ENCODE measurements at places on chromosomes 16 and 17. TPM values are rescaled to one million over a fixed set of nuclear protein-coding genes. Genes with fewer than 3 reads are reported as not detected.

Gene TMEM88
- total RNA-seq, result 7.9 TPM

Gene SYT17
- not detected for total RNA-seq

Gene NXPH3
- total RNA-seq, result not detected

- no peak for DNase-seq
- no peaks in the 10 kb centered on the region for H3K27me3 ChIP-seq
- H3K4me1 ChIP-seq, result peaks cover 5% of the 10 kb centered on the region
- no peaks in the 10 kb centered on the region for H3K36me3 ChIP-seq
- no peak overlapping the region for H3K27ac ChIP-seq
- no peak overlapping the region for H3K4me3 ChIP-seq
Measured at GRCh38 chr17:70345061-70345460, 175.7 kb downstream of the KCNJ2 start.

Gene GP2
- not detected for total RNA-seq

Gene RHBDL3
- total RNA-seq, result not detected

GRCh38 chr16:3075523-3075915, 10.1 kb downstream of the IL32 start:
- peak overlapping the region; percentile 4 for H3K4me3 ChIP-seq
- peak overlapping the region; percentile 77 for H3K27ac ChIP-seq
- no peaks in the 10 kb centered on the region for H3K27me3 ChIP-seq
- no peak for DNase-seq
- peaks cover 98% of the 10 kb centered on the region for H3K4me1 ChIP-seq

DNA sequence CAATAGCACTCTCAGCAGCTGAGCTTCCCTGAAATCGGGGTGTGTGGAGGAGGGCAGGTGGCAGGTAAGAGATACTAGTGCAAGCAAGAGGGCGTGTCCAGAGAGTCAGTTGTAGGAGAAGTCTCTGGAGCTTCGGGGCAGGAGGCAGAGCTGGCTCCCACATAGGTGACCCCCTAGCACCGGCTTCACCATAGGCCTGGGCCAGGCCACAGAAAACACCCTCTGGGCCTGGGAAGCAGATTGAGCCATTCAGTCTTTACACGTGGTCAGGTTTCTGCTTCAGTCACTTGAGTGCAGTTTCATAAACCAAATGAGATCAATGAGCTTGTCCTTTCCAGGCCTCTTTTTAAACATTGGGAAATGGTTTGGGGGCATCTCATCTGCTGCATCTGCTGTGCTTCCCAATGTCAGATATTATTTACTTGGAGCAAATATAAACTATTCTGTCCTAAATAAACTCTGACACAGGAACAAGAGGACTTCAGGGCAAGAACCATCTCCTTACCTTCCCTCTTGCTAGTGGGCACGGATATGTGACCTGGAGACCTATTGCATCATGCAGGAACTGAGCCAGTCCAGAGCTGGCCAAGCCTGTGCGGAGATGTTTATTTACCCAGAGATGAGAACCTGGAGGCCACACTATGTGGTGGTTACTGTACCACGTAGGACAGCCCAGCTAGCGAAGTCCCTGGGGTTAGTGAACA, 16.1 kb downstream of the CCR7 start:
- no peak overlapping the region for H3K4me3 ChIP-seq
- no peak for DNase-seq
- peak overlapping the region; percentile 29 for H3K27ac ChIP-seq
- peaks cover 90% of the 10 kb centered on the region for H3K4me1 ChIP-seq
- H3K36me3 ChIP-seq, result peaks cover 16% of the 10 kb centered on the region

GRCh38 chr16:47538472-47538871, 77.3 kb downstream of the PHKB start:
- H3K4me3 ChIP-seq, result no peak overlapping the region
- no peaks in the 10 kb centered on the region for H3K36me3 ChIP-seq
- DNase-seq, result no peak
- H3K27ac ChIP-seq, result no peak overlapping the region

GRCh38 chr16:1026784-1027500, 45.4 kb downstream of the SOX8 start:
- no peaks in the 10 kb centered on the region for H3K27me3 ChIP-seq
- no peak for DNase-seq
- no peaks in the 10 kb centered on the region for H3K4me1 ChIP-seq
- no peaks in the 10 kb centered on the region for H3K36me3 ChIP-seq

DNA sequence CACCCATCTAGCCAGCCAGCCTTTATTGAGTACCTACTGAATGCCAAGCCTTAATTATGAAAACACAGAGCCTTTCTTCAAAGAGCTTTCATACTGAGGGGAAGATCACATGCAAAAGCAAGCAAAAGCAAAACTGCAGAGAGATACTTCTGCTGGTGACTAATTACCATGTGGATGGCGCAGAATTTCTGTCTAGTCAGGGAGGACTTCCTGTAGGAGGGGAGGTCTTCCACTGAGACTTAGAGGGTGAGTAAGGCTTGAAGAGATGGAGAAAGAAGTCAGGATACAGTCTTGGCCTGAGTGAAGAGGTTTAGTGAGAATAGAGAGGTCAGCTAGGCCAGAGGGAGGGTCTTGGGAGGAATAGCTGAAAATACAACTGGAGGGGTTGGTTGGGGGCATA, 53.9 kb upstream of the CCL2 start:
- no peaks in the 10 kb centered on the region for H3K36me3 ChIP-seq
- no peak overlapping the region for H3K4me3 ChIP-seq
- no peaks in the 10 kb centered on the region for H3K4me1 ChIP-seq
- no peak overlapping the region for H3K27ac ChIP-seq
- DNase-seq, result no peak
- no peaks in the 10 kb centered on the region for H3K27me3 ChIP-seq

DNA sequence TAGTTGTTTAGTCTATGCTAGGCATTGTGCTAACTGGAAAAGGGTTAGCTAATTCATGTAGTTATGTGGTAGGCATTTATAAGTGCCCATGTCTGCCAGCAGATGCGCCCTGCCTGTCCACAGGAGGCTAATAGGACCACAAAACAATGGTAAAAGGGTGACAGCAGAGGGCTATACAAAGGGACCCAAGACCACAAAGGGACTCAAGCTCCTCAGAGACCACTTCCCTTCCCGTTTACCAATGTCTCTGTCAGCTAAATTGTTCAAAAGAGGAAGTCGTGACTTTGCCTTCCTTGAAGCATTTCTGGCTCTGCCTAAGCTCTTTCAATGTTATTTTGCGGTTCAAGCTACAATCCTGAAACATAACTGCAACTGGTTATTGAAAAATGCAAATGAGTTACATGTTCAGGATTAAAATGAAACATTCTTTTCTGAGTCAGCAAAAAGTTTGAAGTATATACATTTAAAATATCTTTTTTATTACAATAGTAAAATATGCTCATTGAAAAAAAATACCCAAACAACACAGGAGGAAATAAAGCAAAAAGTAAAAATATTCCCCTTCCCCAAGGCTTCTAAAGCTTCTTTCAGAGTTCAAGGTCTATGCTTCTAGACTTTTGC, 149.2 kb downstream of the MAF start:
- H3K27ac ChIP-seq, result no peak overlapping the region
- H3K36me3 ChIP-seq, result no peaks in the 10 kb centered on the region
- no peak overlapping the region for H3K4me3 ChIP-seq
- H3K4me1 ChIP-seq, result peaks cover 13% of the 10 kb centered on the region
- H3K27me3 ChIP-seq, result no peaks in the 10 kb centered on the region

Gene ATP1B2
- 0.52 TPM for total RNA-seq

DNA sequence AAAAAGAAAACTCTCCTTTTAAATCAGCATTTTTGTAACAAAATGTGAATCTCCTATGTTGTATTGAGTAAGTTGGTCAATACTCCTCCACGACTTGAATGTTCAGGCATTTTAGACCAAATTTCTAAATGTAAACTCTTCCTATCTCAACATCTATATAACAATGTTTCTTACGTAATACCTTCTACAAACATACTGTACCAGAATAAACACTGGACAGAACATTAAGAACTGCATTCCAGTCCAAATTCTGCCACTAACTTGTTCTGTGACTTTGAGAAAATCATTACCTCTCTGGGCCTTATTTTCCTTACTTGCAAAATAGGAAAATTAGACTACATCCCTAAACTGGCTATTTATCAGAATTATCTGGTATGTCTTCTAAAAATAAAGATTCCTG, 40.1 kb downstream of the AKAP10 start:
- H3K36me3 ChIP-seq, result peaks cover 56% of the 10 kb centered on the region
- peaks cover 2% of the 10 kb centered on the region for H3K4me1 ChIP-seq
- H3K27ac ChIP-seq, result no peak overlapping the region
- H3K27me3 ChIP-seq, result no peaks in the 10 kb centered on the region

GRCh38 chr17:49633250-49633649, 44.6 kb downstream of the SPOP start:
- no peaks in the 10 kb centered on the region for H3K36me3 ChIP-seq
- no peak overlapping the region for H3K4me3 ChIP-seq
- H3K27me3 ChIP-seq, result no peaks in the 10 kb centered on the region
- no peak overlapping the region for H3K27ac ChIP-seq
- H3K4me1 ChIP-seq, result peaks cover 12% of the 10 kb centered on the region
- DNase-seq, result no peak

Gene WFIKKN1
- 0.86 TPM for total RNA-seq

DNA sequence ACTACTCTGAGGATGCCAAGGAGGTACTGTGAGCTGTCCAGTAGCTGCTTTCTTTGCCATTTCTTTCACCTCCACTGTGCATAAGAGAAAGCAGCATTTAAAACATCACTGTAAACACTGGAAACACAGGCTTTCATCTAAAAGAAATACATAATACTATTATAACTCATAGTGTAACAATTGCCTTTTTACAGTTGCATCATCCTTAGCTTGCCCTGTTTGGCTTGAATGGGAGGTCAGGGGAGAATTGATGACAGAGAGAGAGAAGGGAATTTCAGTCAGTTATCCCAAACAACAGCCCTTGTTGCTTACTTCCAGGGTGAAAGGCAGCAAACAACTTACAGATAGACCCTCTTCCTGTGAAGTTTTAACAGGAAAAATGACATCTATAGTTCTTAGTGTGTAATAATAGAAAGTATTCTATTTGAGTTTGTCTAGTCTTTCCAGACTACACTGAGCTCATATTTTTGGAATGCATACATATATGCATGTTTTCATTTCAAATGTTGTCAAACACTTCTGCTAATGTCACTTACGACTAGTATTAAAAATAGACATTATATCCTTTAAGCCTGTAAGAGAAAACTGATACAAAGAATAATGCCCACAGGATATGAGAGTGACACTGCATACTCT, 71.7 kb upstream of the MTMR4 start:
- no peak for DNase-seq
- no peaks in the 10 kb centered on the region for H3K27me3 ChIP-seq
- no peak overlapping the region for H3K27ac ChIP-seq
- no peak overlapping the region for H3K4me3 ChIP-seq
- no peaks in the 10 kb centered on the region for H3K4me1 ChIP-seq

DNA sequence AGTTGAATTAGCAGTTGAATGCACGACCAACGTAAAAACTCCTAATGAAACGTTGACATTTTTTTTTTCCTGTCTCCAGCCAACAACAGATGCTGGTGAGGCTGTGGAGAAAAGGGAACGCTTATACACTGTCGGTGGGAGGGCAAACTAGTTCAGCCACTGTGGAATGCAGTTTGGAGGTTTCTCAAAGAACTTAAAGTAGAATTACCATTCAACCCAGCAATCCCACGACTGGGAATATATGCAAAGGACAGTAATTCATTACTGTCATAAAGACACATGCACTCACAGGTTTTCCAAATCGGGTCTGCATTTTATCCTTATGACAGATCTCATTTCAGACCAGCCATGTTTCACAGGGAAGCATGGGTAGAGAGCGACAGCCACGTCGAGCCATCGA, 3.5 kb upstream of the WFDC1 start:
- no peak overlapping the region for H3K4me3 ChIP-seq
- H3K27ac ChIP-seq, result no peak overlapping the region
- H3K4me1 ChIP-seq, result no peaks in the 10 kb centered on the region

- H3K4me1 ChIP-seq, result no peaks in the 10 kb centered on the region
- no peaks in the 10 kb centered on the region for H3K36me3 ChIP-seq
- no peak overlapping the region for H3K27ac ChIP-seq
- no peaks in the 10 kb centered on the region for H3K27me3 ChIP-seq
Measured at GRCh38 chr17:73609060-73609459, 35.2 kb downstream of the SDK2 start.

- no peaks in the 10 kb centered on the region for H3K4me1 ChIP-seq
- peaks cover 48% of the 10 kb centered on the region for H3K36me3 ChIP-seq
- H3K27ac ChIP-seq, result no peak overlapping the region
- peak; percentile 67 for DNase-seq
- no peak overlapping the region for H3K4me3 ChIP-seq
- no peaks in the 10 kb centered on the region for H3K27me3 ChIP-seq
Measured at GRCh38 chr17:42221886-42222745, 27.8 kb upstream of the GHDC start.

DNA sequence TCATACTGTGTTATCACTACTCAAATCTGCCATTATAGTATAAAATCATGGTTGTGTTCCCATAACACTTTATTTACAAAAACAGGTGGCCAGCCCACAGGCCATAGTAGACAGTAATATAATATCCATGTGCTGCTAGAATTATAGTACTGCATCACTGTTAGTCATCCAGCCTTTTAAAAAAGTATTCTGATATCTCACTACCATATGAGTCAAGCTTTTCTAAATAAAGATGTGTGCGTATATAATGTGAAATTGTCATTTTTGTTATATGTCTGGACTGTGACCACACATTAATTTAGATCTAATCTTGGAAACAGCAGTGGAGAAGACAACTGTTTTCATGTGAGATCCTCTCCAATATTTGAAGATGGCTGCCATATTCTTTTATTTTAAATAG, 1049.1 kb upstream of the GOT2 start:
- H3K27me3 ChIP-seq, result no peaks in the 10 kb centered on the region
- no peaks in the 10 kb centered on the region for H3K4me1 ChIP-seq
- no peak overlapping the region for H3K27ac ChIP-seq
- no peak for DNase-seq
